SHP77 (cell line): ENCODE measurements at places on chromosomes 5 and 9.

DNA sequence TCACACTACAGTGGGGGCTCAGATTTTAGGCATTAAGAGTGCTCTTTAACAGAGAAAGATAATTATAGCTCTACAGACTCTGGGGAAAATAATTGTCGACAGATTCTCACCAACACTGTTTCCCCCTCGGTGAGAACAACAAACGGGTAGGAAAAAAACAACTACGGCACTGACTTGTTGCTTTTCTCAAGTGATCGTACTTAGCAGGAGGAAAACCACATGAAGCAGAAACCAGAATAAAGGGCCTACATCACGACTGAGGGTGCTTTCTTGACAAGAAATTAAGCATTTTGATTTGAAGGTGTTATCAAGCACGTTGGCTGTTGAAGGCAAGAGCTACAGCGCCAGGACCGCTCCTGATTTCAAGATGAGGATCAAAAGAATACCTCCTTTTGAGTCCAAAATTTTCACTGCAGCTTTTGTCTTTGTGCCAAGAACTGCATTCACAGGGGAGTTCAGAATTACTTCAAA is 27.2 kb upstream of the CER1 start:
- no peak for DNase-seq

DNA sequence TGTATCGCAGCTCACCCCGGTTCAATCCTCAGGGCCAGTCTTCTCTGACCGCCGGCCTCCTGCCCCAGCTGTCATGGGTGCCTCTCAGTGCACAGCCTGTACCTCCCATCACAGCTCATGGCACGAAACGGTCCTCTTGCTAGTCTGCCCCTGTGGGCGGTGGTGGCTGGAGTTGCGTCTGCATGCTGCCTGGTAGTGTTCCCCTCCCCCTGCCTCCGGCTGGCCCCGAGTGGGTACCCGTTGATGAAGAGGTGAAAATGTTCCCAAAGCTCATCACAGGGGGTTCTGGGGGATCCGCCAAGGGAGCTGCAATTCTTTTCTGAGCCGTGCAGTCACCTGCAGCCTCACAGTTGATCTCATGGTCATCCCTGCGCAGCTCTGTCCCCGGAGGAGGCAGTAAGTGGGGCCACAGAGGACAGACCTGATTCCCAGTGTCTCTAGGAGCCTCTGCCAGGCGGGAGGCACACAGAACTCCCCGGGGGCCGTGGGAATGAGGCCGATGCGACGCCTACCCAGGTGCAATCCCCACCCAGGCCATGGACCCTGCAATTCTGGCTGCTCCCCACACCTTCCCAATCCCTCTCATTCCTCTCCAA is 34.7 kb upstream of the FIBCD1 start:
- DNase-seq, result no peak

GRCh38 chr5:14726066-14726838 is 61.7 kb downstream of the OTULIN start:
- no peak for DNase-seq

DNA sequence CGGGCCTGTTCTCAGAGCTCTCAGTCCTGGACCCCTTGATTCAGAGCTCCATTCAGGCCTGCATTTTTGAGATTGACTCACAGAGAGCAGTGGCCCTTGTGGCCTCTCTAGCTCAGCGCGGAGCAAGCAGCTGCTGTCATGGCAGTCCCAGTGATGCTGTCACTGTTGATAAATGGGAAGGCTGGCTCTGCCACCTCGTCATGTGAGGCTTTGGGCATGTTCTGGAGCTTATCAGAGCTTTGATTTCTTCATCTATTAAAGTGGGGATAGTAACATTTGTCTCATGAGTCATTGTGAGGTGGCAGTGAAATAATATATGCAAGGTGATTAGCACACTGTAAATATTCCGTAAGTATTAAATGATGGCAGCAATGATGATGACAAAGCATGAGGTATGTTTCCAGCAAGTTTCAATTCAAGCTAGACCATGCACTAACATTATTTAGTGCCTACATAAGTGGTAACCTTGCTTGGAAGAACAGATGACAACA is 126.4 kb upstream of the CXCL14 start:
- DNase-seq, result no peak

GRCh38 chr9:10614196-10614800 is 1.5 kb upstream of the PTPRD start:
- DNase-seq, result no peak

DNA sequence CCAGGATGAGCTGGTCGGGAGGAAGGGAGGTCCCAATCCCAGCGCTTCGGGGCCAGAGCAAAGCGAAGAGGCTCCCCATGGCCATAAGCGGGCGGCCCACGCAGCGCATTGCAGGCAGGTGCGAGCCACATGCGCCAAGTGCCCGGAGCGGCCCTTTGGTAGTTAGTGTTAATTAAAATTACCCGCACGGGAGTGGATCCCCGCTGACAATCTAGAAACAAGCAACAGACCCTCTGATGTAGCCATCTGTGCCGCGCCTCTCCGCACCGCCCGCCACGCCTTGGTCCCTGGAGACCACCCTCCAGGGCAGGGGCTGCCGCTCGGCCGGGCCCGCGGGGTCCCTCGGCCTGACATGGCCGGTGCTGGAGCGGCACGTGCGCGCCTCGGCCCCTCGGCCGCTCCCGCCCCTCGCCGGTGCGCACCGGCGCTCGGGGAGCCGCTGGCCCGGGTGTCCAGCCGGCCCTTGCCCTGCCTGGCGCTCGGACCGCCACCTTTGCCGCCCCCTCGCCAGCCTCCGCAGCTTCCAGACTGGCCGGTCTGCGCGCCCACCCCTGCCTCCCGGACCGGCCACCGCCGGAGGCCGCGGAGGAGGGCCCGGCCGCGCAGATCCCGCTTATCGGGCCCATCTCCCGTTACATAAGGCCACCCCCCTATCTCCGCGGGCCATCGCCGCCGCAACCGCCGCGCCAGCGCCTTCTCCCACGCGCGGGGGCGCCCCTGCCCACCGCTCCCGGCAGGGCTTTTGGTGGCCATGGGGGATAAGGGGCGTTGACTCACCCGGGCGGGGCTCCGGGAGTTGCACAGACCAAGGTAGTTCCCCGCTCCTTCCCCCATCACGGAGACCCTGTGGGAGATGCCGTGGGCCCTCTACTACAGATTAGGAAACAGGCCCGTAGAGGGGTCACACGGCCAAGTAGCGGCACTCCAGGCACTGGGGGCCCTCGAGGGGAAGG is 1.9 kb upstream of the IL13 start:
- DNase-seq, result no peak

GRCh38 chr5:43569236-43569746 is 12.4 kb upstream of the PAIP1 start:
- no peak for DNase-seq

GRCh38 chr9:24451346-24451745 is 94.4 kb downstream of the IZUMO3 start:
- DNase-seq, result peak; percentile 83

DNA sequence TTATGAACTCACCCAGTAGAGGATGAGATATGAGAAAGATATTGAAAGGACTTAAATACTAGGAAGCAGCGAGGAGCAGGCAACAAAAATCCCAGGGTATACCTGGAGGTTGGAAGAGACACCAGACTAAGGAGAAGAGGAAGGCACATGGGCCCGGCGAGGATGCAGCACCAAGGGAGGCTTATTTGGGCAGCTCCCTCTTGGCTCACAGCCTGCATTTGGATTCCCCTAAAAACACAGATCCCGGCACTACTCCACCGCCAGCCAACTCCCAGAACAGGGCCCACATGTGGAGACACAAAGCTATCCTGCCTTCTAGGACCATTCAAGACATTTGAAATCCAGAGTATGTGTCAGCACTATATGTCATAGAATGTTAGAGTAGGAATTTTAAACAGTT is 199.8 kb upstream of the FBXL7 start:
- DNase-seq, result no peak

- DNase-seq, result no peak
Measured at GRCh38 chr9:136403538-136403914, 3.6 kb upstream of the SNAPC4 start.

GRCh38 chr5:75341934-75342333 is 4.9 kb downstream of the HMGCR start:
- no peak for DNase-seq

DNA sequence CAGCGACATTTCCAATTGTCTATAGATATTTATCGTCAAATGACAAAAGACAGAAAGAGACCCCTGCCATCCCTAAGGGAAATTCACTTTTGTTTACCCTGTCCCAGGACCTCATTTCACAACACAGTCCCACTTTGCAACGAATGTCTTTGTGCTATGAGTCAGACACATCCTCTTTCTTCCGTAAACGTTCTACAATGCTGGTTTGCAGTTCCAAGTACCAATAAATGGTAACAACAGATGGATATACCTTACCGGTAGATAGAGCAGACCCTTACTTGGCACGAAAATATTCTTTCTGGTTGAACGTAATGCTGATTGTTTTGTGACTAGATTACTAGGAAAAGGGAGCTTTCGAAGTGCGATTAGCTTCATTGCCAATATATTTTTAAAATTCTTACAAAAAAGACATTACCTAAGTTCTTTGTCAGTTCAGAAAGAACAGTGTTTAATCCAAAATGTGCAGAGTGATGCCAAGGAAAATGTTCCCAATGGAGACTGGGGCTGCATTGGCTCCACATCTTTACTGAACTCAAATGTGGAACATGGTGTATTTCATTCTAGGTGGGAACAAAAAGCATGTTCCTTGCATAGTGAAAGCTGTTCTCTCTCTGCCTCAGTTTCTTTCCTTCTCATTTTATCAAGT is 202.5 kb upstream of the SLC27A6 start:
- no peak for DNase-seq

DNA sequence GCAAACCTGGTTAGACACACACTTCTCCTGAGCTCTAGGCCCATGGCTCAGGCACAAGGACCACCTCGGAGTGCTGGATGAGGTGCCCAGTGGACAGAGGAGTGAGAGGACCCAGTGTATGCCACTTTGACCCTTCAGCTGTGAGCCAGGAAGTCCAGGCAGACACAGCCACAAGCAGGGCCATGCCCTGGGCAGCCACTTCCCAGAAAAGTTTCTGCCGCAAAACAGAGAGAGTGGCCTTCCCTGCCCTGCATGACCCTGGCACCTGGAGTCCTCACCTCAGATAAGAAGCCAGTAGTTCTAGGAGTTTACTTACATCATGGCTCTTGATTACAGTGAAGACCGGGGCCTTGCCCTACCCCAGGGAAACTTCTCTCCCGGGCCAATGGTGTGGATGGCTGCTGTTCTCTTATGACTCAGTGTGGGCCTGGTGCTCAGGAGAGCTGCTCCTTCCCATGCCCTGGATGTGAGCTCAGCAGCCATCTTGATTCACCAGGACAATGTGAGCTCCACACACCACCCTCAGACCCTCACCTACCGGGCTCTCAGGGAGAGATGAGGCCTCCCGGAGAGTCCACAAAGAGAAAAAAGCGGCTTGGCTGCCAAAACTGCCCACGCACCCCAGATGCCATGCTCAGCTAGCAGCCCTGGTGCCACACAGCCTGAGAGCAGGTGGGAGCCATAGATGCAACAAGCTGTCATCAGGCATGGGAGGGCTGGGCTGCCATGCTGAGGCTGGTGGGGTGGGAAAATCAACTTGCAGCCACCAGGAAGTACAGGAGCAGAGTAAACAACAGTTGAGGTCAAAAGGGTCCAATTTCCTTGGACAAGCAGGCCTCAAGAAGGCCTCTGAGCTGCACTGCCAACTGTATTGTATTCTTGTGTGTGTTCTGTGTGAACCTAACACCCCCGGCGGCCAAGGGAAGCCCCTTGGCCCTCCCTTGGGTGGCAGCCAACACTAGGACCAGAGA is 11.7 kb upstream of the IRF1 start:
- DNase-seq, result no peak

DNA sequence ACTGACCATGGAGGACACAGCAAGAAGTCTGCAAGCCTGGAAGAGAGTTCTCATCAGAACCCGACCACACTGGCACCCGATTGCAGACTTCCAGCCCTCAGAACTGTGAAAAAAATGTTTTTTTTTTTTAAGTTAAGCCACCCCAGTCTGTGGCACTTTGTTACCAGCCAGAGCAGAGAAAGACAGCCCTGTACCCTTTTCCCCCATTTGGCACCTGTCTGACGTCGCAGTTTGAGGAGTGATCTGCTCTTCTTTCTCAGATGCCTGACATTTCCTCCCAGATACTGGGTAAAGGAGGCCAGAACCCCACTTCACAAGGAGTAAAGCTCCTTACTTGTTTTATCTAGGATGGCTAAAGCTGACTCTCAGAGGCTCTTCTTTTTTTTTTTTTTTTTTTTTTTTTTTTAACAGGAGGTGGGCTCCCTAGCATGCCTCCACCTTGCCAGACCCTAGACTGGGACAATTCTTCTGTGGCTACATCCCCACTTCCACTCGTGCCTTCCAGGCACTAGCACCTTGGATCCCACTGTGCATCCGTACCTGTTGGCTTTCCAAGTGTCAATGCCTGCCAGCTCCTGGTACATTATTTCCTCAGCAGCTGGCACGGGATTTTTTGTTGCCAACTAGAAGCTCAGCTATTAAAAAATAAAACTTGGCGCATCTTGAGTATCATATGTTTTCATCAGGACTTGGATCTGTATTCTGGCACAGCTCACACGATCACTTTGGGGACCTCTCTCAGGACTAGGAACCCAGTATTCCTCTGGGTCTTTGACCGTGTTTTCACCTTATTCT is 14.4 kb downstream of the CAMK4 start:
- DNase-seq, result no peak

DNA sequence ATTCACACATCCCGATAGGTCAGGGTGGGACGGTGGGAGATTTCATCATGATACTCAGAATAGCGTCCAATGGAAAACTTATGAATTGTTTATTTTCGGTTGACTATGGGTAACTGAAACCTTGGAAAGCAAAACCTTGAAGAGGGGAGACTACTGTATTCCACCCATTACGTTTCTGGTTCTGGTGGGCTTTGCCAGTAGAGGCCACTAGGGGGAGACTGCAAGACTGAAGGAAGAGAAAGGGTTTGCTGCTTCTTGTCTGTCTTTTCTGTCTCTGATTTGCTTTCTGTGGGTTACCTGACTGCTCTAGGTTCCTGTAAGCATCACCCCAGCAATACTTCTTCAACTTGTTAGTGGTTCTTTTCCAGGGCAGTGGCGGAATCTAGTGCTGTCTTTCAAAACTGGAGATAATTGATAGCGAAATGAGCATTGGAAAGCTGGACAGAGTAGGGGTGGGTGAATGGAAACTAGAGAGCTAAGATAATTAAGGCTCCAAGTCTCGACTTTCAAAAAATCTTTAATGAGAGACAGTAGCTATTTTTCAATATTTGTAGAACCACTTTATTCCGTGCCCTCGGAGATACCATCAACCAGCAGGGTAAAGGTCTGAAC is 27.0 kb downstream of the GRIN3A start:
- no peak for DNase-seq

GRCh38 chr9:114497727-114498382 is 7.4 kb downstream of the WHRN start:
- no peak for DNase-seq

GRCh38 chr5:124701873-124702425 is 44.5 kb downstream of the ZNF608 start:
- DNase-seq, result no peak

GRCh38 chr5:157328277-157328912 is 62.5 kb downstream of the CYFIP2 start:
- DNase-seq, result peak; percentile 34

DNA sequence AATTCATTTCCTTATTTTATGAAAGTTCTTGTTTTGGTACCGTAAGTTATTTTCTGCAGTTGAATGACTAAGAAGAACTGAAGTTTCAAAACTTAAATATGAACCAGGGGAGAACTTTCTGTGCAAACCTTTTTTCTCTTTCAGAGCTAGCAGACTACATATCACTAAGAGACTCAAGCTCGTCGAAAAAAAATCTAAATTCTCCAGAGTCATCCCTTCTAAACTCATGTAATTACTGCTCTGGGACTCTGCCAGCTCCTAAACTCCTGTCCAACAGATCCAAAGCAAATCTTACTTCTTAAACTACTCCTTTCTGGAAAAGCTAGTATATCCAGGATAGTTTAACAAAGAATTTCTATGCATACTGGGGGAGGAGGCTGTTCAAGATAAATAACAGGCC is 87.0 kb upstream of the NR5A1 start:
- DNase-seq, result no peak

GRCh38 chr9:127968700-127969383 is 11.9 kb downstream of the EEIG1 start:
- peak; percentile 69 for DNase-seq
